Activated CD8-positive, alpha-beta T cell treated with anti-CD3 and anti-CD28 coated beads, Interleukin-2, amount 10 ng/mL, durations not matched to agents 7 days and 5 days (primary cell): ENCODE measurements at places on chromosomes 4 and X. TPM values are rescaled to one million over a fixed set of nuclear protein-coding genes. Genes with fewer than 3 reads are reported as not detected.

The CXCL6 gene
- total RNA-seq: not detected

The IQSEC2 gene
- total RNA-seq: not detected

The TRIM2 gene
- 0.13 TPM for total RNA-seq

The KDR gene
- total RNA-seq: not detected

The DMRTC1 gene
- 0.18 TPM for total RNA-seq

The ANKRD37 gene
- 15.6 TPM for total RNA-seq

The ASB12 gene
- not detected for total RNA-seq

The F9 gene
- not detected for total RNA-seq

The ESX1 gene
- not detected for total RNA-seq

The SORCS2 gene
- not detected for total RNA-seq

- no peak for DNase-seq
These were observed 8.3 kb downstream of the L1CAM start for GRCh38 chrX:153877571-153878261.

DNA sequence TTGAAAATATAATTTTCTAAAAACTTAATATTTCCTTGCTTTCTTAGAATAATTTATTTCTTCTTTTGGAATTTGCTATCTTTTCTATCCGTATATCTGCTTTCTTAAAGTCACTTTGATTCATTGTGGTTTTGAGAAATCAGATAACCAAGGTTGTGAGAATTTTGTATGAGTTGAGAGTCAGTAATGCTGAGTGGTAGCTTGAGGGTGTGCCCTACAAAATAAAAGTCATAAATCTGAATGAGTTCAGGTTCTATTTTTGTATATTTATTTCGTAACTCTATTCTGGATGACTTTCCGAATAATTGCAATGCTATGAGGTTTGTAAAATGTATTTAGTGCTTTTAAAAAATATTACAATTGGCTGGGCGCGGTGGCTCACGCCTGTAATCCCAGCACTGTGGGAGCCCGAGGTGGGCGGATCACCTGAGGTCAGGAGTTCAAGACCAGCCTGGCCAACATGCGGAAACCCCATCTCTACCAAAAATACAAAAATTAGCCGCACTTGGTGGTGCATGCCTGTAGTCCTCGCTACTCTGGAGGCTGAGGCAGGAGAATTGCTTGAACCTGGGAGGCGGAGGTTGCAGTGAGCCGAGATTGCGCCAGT lies 8.9 kb downstream of the COPS4 start:
- no peak for DNase-seq

DNA sequence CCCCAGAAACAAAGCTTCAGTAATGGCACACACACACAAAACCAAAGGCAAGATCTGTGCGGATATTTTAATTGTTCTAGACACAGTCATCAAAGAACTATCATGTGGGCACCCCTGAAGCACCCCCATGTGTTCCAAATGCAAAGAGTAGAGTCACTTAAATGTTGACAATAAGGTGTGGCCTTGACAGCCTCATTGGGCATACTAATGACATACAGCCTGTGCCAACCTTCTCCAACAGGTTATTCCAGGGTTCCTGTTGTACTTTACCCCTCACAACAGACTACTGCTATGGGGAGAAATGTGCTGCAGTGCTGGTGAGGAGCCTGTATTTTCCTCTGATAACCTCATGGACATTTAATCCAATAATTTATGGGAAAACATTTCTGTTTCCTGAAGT lies 29.8 kb upstream of the CT47C1 start:
- no peak for DNase-seq

- no peak for DNase-seq
These were observed 48.6 kb downstream of the TSC22D3 start for GRCh38 chrX:107726816-107727534.

DNA sequence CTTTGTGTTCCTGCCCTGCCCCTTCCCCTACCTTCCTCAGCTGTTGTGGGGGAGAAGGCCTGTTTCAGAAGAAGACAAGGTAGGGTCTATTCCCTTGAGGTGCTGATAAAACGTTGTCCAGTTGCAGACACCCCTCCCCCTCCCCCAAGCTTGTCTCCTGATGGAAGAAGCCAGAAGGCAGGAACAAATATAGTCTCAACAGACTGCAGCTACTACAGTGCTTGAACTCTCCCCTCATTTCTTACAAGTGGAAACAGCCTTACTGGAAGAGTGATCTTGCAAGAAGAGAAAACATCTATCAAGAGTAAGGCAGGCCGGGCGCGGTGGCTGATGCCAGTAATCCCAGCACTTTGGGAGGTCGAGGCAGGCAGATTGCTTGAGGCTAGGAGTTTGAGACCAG lies 11.0 kb upstream of the MAP7D3 start:
- DNase-seq: no peak

GRCh38 chr4:85889314-85889713 lies 414.4 kb downstream of the ARHGAP24 start:
- DNase-seq: no peak

- DNase-seq: no peak
These were observed 868 bp downstream of the PLS3 start for GRCh38 chrX:115561605-115562479.

- DNase-seq: no peak
These were observed 35.1 kb upstream of the TACR3 start for GRCh38 chr4:103754844-103755243.

- DNase-seq: no peak
These were observed 57.0 kb downstream of the DCLK2 start for GRCh38 chr4:150135134-150135772.

GRCh38 chrX:66051980-66052379 lies 12.1 kb upstream of the VSIG4 start:
- no peak for DNase-seq

GRCh38 chr4:89298155-89298554 lies 9.4 kb downstream of the GPRIN3 start:
- peak; percentile 66 for DNase-seq

DNA sequence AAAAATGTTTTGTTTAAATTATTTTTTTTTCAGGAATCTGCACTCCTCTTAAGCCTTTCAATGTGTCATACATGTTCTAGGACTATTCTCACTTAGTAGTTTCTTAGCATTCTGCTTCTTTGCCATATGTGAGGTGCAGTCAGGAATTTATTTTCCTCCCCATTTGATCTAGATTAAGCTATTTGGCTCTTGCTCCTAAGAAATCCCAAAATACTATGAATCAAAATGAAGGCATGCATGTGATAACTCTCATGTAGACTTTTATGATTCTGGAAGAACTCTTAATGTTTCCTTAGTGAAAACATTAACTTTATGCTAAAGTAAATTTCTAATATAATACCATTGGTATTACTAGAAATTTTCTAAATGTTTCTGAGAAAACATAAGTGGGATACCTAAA lies 664.5 kb downstream of the RAPGEF2 start:
- no peak for DNase-seq
